AG09309 (cell line): ENCODE measurements at places on chromosomes 1 and 21.

DNA sequence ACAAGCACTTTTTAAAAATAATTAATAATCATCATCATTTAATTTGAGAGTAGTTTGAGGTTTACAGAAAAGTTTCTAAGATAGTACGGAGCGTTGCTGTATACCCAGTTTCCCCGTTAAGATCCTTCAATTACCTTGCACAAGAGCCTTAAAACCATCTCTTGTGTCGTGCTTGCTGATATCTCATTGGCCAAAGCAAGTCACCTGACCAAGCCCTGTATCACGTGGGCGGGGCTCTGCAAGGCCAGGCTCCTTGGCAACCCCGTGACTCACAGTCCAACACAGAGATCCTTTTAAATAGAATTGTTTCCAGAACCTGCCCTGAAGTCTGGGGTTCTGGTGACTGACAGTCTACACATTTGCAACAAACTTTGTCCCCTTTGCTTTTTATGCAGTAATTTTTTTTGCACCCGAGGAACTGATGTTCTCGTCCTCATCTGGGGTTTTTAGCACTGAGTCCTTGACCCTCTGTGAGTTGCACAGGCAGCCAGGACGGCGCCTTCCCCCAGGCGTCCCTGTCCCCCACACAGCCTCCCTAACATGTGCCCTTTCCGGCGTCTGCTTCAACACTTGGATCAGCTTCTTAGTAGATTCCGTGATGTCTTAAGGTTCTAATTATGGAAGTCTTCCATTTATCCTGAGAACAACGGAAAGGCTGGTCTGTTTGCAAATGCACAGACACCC lies 183.3 kb upstream of the TMEM51 start:
- peak; percentile 80 for DNase-seq

GRCh38 chr1:147897029-147897752 lies 5.4 kb upstream of the GJA8 start:
- DNase-seq, result no peak

GRCh38 chr1:202229376-202229775 lies 35.8 kb downstream of the LGR6 start:
- DNase-seq, result no peak

- no peak for DNase-seq
Measured at GRCh38 chr1:36534711-36535412, 52.1 kb upstream of the CSF3R start.

GRCh38 chr1:110148961-110149360 lies 1.3 kb upstream of the SLC6A17 start:
- DNase-seq, result no peak

DNA sequence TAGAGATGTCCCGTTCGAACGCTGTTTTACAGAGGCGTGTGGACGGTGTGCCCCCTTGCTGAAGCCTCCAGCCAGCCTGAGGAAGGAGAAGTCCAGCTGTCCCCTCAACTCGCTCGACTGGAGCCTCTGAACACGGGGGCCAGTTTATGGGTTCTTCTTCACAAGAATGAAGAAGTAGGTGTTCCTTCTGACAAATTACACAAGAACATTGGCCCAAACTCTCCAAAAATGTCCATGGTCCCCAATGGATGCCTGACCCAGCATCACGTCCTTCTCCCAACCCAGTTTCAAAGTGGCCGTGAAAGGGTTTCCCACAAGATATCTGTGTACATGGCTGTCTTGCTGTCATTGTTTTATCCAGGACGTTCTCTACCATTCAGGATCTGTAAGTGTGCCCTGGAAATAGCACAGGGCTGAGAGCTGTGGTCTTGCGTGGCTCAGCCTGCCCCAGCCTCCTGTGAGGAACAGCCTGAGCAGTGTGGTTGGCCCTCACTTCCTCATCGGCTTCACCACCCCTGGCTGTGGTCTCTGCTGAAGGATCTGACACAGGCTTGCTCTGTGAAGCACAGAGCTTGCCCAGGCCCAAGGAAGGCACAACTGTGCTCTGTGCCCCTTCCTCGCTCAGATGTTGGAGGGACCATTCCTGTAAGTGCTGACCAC lies 1.0 kb upstream of the S100B start:
- DNase-seq, result no peak

GRCh38 chr1:101408212-101409042 lies 171.6 kb downstream of the S1PR1 start:
- no peak for DNase-seq

DNA sequence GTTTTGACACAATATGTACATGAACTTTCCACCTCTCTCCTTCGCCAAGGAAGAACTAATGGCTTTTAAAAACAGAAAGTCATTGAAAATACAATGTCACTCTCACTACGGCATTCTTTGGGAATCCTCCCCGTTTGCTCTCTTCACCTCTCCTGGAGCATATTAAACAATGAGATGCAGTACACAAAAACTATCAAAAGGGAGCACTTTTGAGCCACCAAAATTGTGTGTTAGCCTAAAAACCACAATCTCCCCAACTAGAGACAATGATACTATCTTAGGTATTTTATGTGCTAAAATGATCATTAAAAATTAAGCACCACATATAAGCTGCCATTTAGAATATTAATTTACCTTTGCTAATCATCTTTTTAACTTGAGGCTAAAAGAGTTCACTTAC lies 425.5 kb downstream of the KCTD3 start:
- DNase-seq, result no peak

DNA sequence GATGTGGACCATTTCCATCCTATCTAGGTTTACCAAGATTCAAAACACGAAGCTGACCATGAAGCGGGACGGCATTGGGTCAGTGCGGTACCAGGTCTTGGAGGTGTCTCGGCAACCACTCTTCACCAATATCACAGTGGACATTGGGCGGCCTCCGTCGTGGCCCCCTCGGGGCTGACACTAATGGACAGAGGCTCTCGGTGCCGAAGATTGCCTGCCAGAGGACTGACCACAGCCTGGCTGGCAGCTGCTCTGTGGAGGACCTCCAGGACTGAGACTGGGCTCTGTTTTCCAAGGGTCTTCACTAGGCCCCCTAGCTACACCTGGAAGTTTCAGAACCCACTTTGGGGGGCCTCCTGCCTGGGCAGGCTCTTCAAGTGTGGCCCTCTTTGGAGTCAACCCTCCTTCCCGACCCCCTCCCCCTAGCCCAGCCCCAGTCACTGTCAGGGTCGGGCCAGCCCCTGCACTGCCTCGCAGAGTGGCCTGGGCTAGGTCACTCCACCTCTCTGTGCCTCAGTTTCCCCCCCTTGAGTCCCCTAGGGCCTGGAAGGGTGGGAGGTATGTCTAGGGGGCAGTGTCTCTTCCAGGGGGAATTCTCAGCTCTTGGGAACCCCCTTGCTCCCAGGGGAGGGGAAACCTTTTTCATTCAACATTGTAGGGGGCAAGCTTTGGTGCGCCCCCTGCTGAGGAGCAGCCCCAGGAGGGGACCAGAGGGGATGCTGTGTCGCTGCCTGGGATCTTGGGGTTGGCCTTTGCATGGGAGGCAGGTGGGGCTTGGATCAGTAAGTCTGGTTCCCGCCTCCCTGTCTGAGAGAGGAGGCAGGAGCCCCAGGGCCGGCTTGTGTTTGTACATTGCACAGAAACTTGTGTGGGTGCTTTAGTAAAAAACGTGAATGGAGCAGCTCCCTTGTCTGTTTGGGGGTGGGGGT lies 864 bp upstream of the CCDC24 start:
- no peak for DNase-seq

DNA sequence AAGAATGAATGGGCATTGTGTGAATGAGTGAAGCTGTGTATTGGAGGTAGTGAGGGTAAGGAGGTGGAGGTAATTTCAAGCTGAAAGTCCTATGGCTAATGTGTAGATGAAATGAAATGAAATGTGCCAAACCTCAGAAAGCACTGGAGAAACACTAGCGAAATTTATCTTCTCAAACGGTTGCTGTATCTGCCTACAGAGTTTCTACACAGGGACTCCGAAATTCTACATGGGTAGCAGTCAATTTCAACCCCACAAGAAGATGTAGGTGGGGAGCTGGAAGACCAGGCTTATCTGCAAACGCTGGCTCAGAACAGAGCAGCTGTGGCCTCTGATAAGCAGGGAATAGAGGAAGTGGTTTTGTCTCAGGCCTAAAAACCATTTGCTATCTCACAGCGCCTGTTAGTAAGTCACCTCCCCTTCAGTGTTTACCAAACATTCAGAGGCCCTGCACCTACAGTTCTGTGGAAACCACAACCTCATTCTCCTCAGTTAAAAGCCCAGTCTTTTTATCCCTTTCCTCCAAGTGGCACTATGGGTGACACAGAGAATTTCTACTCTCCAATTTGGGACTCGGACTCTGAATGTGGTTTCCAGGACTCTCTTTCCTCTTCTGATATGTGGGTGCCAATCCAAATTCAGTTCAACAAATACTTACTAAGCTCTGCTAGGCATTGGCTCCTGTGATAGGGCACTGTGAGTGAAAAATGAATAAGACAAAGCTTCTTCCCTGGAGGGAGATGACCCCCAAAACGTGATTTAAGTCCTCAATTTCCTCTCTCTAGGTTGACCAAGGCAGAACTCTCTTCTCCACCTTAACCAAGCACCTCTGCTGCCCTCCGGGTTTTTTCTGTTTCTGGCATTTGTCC lies 17.2 kb upstream of the SLAMF6 start:
- no peak for DNase-seq

DNA sequence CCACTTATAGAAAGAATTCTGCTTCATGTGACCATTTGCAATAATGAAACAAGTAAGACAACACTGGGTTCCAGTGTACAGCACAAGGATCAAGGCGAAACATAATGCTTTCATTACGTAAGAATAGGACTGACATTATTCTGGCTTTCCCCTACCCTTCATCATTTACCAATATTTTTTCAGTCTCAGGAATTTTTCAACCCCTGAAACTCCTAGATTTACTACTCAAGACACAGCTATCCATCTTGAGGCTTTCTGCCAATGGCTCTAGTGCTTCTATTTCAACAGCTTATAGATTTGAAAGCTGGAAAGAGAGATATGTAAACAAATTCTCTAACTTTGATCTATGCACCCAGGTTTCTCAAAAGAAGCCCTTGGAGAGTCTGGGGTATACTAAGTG lies 48.4 kb downstream of the WLS start:
- no peak for DNase-seq

DNA sequence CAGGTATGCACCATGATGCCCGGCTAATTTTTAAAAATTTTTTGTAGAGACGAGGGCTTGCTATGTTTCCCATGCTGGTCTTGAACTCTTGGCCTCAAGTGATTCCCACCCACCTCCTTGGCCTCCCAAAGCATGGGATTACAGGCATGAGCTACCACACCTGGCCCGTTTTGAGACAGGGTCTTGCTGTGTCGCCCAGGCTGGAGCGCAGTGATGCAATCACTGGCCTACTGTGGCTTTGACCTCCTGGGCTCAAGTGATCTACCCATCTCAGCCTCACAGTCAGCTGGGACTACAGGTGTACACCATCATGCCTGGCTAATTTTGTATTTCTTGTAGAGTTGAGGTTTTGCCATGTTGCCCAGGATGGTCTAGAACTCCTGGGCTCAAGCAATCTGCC lies 7.5 kb upstream of the SH3D21 start:
- DNase-seq, result no peak

GRCh38 chr1:18128298-18128697 lies 20.7 kb downstream of the IGSF21 start:
- no peak for DNase-seq

GRCh38 chr1:76247261-76247852 lies 172.8 kb downstream of the ST6GALNAC3 start:
- no peak for DNase-seq

DNA sequence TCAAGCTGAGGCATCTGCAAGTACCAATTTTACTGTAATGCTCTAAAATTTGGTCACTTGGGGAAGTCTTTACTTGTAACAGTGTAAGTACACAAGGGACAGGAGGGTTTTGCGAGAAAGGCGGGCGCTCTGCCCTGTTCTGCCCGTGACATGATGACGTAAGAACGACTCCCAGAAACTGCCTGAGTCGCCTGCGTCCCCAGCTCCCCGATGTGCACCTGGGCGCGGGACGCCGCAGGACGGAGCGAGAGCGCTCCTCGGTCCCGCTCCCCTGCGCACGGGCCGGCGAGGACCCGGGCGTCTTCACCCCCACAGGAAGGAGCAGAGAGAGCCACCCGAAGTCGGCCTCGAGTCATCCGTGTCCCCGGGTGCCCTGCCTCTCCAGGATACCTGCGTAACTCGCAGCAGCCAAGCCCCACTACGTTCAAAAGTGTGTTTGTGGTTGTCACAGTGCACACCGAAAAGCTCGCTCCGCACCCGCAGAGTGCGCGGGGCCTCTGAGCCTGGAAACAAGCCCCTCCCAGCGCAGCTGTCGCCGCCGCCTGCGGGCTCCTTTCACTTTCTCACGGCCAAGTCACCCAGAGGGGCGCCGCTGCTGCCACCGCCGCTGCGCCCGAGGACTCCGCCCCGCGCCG lies 3.3 kb upstream of the ZBTB18 start:
- DNase-seq, result no peak

DNA sequence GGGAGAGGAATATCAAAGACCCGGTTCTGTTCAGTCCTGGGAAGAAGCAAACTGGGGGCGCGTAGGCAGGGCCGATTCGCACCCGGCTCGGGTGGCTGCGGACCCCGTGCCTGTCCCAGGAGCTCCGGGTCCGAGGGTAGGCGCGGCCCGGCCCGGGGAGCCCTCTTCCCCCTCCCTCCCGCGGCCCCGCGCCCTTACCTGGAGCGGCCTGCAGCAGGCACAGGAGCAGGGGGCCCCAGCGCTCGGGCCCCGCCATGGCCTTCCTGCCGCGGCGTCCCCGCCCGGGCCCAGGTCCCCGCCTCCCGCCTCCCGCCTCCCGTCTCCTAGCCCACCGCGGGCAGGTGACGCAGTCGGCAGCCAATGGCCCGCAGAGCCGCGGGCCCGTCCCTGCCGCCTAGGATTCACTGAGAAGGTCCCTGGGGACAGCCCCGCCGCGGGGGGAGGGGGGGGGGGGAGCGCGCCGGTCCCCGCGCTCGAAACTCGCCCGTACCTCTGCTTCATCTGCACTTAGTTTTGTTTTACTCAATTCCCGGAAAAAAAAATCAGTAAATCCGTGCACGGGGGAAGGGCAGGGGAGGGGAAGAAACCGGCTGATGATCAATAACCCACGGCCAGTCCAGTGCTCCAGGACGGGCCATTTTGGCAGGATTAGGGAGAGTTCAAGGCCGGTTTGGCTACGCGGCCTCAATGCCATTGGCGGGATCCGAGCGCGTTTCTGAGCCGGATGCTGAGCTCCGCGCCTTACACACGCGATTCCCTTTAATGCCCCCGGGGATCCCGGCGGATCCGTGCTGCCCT lies at the start of gene IFNLR1:
Gene IFNLR1, minus strand, starts transcription at position 297 of the 798 bp plus-strand sequence. Its CDS starts 41 bp downstream, at position 256.
- DNase-seq, result no peak

DNA sequence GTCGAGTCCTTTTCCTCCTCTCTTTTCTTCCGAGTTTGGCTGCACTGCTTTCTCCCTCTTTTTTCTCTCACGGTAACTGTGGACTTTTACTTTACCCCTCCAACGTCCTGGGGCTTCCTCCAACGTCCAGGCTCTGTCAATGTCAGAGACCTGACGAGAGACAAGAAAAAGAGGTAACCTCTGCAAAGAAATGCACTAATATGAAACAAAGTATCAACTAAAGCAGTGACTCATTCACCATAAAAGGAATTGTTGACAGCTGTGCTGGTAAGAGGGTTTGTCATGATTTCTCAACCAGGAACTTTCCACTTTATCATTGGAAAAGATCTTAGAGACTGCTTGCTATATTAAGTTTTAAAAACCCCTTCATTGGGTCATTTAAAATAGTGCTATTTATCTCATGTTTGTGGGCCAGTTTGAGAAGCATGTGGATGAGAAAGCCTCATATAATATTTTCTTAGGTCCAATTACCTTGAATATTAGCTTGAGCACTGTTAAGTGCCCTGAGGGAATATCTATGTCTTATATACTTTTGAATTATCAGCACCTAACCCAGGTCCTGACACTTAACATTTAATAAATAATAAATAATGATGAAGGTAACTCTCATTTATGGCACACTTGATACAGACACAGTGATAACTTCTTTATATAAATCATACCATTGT lies at the start of gene GBP2:
Gene GBP2, minus strand, starts transcription at position 202 of the 668 bp plus-strand sequence. CDS start 4,148 bp downstream, outside the sequence.
- DNase-seq, result peak; percentile 45
